ENCODE measurements at places on chromosomes 2 and 18.

DNA sequence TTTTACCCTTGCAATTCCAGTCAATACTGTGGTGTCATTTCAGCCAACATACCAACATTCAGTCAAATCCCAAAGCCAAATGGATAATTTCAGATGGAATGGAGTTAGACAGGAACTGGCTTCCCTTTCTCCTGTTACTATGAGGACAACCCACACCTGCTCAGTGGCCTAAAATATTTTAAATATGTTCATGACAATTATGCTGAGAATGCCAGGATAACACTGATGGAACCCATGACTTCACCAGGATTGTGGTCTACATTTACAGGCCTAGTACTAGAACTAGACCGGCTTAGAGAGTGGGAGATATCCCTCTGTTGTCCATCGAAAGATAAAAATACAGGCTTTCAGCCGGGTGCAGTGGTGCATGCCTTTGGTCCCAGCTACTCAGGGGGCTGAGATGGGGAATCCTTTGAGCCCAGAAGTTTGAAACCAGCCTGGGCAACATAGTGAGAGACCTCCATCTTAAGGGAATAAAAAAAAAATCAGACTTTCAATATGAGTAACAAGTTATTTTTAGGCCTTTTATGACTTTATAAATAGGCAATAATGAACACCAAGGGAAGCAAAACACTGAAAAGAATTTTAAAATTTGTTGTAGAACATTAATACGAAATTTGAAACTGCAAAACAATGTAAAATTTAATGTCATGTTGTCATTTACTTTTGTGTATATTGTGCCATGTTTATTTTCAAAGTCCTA is 14.2 kb downstream of the GPATCH11 start:
- H3K36me3 ChIP-seq: peaks cover 38% of the 10 kb centered on the region
- no peak overlapping the region for H3K27ac ChIP-seq
- no peak overlapping the region for H3K4me3 ChIP-seq
- H3K27me3 ChIP-seq: no peaks in the 10 kb centered on the region

DNA sequence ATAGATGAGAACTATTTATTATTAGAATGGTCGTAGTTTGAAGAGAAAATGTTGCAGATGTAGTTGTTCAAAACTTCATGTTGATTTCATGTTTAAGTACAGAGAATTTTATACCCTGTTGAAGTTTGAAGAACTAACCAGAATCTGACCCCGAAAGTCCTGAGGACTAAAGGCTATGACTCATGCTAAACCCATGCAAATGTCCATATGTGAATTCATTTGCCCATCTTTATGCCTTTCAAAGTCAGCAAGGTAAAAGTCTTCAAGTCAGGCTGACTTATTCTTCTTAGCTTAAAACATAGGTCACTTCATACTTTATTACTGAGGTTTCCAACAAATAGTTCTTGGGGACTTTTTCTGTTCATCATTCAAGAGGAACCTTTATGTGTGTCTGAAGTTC is 185.5 kb downstream of the CCDC85A start:
- DNase-seq: no peak
- H3K27me3 ChIP-seq: no peaks in the 10 kb centered on the region
- H3K36me3 ChIP-seq: no peaks in the 10 kb centered on the region
- no peak overlapping the region for H3K27ac ChIP-seq
- H3K4me1 ChIP-seq: no peaks in the 10 kb centered on the region

DNA sequence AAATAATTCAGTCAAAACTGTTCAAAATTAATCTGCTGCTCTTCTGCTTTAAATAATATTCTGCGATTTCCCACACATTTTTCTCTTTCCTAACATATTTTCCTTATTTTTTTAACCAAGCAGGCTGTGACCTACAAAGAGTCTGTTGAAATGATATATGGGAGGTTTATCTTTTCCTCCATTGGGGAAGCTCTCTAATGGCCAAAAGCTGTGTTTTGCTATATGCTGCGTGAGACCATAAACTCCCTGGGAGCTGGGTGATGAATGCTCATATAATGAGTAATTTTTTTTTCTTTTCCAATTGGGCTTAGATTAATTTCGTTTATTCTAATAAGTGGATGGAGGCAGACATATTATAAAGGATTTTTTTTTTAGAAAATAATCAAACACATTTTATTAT is 72.2 kb upstream of the MAP2 start:
- H3K36me3 ChIP-seq: no peaks in the 10 kb centered on the region
- no peaks in the 10 kb centered on the region for H3K4me1 ChIP-seq
- DNase-seq: no peak
- H3K4me3 ChIP-seq: no peak overlapping the region
- H3K27me3 ChIP-seq: no peaks in the 10 kb centered on the region

DNA sequence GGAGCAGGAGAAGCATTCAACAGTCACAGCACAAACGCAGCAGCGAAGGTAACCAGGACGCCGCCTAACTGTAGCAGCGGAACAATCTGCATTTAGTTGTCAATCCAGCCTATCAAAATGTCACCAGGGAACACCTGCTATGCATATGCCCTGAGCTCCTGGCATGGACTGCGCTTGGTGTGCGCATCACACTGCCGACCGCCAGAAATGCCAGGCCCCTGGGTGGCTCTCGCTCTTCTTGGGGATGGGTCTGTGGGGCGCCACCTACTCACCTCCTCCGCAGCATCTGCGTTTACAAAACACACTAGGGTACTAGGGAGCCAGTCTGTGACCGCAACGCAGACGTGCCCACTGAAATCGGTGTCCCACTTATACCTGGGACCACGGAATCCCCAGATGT is 31.7 kb downstream of the ZNF516 start:
- no peak overlapping the region for H3K27ac ChIP-seq
- H3K4me3 ChIP-seq: no peak overlapping the region
- DNase-seq: no peak
- H3K4me1 ChIP-seq: no peaks in the 10 kb centered on the region

DNA sequence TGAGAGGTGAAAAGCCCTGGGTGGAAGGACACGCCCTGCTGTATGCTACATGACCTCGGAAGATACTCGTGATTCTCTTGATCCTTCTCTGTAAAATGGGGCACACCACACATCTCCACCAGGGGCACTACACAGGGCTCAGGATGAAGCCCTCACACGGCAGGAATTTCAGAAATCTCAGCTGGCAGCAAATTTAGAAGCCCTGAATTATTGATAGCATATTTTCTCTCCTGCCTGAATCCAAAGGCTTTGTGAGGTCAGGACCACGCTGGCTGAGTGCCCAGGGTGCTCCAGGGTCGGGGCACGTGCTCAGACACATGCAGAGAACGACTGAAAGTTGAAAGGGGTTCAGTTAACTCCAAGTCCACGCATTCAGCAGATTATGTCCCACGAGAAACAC is 42.1 kb upstream of the GALR1 start:
- H3K36me3 ChIP-seq: no peaks in the 10 kb centered on the region
- no peak overlapping the region for H3K4me3 ChIP-seq
- no peaks in the 10 kb centered on the region for H3K27me3 ChIP-seq
- no peak overlapping the region for H3K27ac ChIP-seq

DNA sequence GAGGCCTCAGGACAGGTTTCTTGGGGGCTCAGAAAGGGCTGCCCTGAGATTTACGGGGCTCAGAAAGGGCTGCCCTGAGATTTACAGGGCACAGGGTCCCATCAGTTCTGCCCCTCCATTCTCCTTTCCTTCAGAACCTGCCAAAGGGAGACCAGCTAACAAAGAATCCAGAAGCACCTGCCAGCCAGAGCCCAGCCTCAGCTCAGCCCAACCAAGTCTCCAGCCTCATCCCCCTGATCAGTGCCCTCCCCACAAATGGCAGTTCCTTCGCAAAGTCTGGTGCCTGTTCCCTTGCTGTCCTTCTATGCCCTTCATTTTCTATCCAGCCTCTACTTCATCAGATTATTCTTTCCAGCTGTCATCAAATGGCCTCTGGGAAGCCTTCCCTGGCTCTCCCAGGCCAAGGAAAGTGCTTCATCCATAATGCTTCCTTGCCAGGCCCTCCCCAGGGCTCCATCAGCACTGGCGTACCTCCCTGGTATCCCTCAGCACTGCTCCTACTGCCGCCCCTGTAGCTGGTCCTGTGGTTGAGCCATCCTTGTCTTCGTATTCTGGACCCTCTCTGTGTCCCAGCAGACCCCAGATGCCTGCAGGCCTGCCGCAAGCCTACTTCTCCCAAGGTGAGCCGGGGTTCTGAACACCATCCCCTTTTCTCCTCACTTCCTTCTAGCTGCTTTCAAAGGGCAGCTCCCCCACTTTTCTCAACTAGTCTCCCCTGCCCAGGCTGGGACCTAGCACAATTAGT is 96.2 kb upstream of the EPAS1 start:
- no peak overlapping the region for H3K4me3 ChIP-seq
- no peaks in the 10 kb centered on the region for H3K27me3 ChIP-seq
- DNase-seq: no peak
- no peaks in the 10 kb centered on the region for H3K36me3 ChIP-seq
- H3K27ac ChIP-seq: no peak overlapping the region

DNA sequence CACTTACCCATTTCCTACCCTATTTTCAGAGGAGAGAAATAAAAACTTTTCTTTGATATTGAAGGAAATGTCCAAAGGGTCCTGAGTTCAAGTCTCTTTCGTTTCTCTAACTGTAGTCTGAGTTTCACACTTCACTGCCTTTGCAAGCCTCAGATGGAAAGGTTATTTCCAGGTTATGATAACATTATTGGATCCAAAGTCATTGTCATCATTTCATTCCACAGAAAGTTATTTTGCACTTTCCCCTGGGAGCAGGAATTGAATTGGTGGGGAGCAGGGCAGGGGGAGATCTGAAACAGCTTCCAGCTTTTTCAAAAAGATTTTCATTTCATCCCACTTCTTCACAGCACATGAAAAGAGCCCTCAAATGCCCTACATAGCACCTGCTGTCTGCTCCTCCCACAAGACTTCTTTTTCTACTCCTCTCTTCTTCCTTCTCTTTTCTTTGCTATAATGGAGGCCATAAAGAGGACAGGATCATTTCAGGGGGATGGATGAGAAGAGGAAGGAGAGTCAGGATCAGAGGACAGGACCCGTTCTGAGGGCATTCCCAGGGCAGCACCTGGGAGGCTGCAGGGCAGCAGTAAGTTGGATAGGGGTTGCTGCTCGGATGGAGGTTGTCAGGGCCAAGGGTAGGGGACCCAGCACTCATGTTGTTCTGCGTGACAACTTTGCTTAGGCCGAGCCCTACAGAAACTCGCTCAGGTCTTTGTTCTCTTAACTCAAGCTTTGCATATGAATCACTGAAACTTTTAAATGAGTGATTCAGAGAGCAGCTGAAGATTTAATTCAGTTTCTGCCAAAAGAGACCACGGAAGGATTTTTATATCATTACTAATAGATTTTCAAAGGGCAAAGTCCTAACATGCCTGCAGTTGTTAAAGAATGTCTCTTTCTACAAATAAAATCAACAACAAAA is 11.4 kb upstream of the GALNT5 start:
- no peak overlapping the region for H3K4me3 ChIP-seq
- no peak overlapping the region for H3K27ac ChIP-seq
- no peaks in the 10 kb centered on the region for H3K36me3 ChIP-seq
- H3K4me1 ChIP-seq: no peaks in the 10 kb centered on the region
- no peak for DNase-seq

DNA sequence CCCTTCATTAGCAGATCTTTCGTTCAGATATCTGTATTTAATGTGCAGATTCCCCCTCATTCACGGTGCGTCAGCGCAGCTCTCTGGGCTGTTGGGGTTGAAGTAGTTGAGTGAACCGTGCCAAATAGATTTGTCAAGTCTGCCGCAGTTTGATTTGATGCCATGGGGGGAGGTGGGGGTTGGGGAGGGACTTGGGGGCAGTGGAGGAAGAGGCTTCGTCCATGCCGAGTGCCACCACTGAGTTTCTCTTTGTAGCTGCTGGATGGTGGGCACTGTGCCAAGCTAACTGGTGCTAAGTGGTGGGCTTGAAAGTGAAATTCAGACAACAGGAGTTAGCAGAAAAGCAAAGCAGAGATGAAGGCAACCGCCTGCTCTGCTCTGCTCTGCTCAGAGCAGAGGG is 47.9 kb downstream of the NRP2 start:
- H3K27me3 ChIP-seq: no peaks in the 10 kb centered on the region
- H3K4me3 ChIP-seq: no peak overlapping the region
- peaks cover 15% of the 10 kb centered on the region for H3K36me3 ChIP-seq
- DNase-seq: no peak

DNA sequence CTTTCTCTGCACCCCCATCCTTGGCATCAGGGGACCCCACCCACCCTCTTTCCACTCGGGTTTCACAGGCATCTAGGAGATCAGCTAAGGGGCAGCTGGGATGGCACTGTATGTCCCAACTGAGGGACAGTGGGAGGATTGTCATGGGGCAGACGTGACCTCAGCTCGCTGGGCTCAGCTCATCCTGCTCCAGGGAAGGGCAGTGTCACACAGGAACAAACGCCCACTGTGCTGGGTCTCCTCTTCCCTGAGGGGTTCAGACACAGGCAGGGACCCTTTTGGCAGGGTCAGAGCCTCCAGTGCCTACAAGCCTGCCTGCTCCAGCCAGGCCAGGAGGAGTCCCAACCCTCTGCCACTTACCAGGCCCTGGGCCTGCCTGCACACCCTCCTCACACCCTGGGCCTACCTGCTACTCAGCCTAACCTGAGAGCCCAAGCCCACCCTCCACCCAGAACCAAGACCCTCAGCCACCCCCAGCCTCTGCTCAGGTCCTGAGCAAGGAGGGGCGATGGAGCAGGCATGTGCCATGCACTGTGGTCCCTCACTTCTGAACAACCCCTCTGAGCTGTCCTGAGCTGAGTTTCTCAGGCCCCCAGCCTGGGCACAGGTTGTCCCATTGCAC is 68.2 kb downstream of the HS1BP3 start:
- H3K4me3 ChIP-seq: no peak overlapping the region
- H3K27me3 ChIP-seq: no peaks in the 10 kb centered on the region
- no peak for DNase-seq
- peaks cover 56% of the 10 kb centered on the region for H3K4me1 ChIP-seq
- no peak overlapping the region for H3K27ac ChIP-seq
- no peaks in the 10 kb centered on the region for H3K36me3 ChIP-seq

DNA sequence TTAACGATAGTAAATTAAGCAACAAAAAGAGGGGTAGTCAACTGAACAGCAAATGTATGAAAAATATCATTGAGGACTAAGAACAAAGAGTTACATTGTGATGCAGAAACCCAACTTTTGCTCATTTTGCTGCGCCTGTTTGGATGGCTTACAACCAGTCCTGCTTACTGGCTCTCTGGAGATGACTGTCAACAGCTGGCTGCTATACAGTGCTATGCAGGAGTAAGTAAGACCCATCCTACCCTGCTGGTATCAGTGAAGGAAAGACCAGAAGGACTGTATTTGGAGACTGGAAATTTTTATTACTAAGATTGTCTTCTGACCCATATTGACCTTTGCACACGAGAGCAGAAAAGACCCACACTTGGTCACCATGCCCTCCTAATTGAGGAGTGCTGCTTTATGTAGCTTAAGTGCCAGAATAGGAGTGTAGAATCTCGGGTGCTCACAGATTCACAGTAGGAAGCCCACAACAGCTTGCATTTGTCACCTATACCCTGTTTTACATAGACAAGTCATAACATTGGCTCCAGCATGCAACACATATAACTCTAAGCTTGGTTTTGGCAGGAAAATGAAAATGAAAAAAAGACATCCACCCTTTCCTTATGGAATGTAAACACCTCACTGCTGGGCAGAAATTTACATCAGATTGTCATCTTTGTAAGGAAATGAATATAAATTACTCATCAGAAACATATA is 1915.0 kb upstream of the CELF4 start:
- no peaks in the 10 kb centered on the region for H3K27me3 ChIP-seq
- no peak overlapping the region for H3K27ac ChIP-seq
- no peaks in the 10 kb centered on the region for H3K4me1 ChIP-seq
- no peak for DNase-seq
- H3K4me3 ChIP-seq: no peak overlapping the region
